ENCODE measurements at places on chromosomes 11 and 22.

DNA sequence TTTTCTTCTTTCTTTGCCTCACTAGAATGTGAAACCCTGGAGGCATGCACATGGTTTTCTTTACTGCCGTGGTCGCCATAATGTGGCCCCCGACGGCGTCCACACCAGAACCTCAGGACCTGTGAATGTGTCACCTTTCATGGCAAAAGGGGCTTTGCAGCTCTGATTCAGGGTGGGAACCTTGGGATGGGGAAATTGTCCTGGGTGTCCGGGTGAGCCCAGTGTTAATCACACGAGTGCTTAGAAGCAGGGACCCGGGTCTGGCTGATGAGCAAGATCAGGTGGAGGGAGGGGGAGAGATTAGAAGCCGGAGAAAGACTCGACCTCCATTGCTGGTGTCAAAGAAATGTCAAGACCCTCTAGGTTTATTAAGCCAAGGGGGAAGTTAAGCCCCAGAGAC lies 74.7 kb upstream of the SHISAL1 start:
- no peak for DNase-seq

- DNase-seq: no peak
Measured at GRCh38 chr11:24234822-24235508, 261.9 kb upstream of the LUZP2 start.

- no peak for DNase-seq
Measured at GRCh38 chr22:35158336-35158735, 92.4 kb downstream of the ISX start.

DNA sequence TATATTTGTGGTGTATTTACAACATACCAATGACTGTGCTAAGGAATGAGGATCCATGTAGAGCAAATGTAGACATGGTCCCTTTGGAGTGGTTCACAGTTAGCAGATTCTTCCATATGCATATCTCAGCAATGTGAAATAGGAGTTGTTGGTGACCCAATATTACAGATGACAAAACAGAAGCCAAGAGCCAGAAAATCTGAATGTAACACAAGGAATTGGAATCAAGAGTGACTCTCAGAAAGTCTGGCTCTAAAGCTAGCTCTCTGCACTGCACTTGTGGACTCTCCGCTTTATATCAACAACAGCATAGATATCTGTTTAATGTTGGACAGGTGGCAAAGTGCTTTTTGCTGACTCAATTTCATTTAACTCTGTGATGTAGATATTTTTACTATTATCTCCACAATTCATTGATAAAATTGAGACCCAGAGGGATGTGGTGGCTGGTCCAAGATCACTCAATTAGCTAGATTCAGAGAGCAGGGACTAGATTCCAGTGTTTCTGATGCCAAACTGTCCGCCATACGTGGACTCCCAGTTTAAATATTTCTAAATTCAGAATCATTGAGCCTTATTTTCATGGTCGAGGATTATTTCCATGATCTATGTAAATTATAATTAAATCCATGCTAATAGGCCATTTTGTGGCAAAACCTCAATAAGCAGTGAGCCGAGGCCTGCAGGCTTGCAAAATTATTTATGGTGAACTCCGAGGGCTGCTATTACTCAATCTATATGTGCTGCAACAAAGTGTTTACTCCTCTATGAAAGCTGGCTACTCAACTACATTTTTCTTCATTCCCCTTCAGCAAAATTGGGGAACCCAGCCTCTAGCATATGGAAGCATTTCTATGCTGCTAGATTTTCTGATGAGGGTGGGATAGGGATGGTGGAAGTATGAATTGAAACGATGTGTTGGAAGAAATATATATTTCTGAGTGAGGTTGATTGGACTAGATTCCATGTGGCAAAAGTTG lies 21.1 kb upstream of the TENM4 start:
- DNase-seq: no peak

DNA sequence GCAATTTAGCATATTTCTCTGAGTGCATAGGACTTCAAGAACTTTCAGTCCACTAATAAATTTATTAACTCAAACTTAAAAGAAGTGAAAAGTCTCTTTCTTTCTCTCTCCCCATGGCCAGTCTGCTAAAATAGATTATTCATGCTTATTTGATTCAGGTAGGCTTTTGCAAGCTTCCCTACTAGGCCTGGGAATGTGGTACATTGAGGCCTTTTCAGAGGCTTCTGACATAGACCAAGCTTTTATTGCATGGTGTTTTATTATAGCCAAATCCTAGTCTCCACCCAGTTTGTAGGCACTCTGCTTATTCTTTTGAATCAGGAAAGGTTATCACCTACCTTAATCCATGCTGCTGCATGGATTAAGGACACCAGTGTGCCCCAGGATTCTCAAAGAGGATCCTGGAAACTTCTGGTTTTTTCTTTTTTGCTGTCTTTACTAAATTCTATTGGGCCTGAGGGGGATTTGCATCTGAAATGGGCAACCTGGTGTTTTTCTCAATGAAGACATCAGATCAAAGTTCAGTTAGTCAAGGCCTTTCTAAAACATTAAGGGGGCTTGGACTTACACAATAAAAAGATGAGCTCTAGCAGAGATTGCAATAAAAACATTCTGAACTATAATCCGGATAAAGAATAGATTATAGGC lies 92.2 kb downstream of the ELP4 start:
- no peak for DNase-seq

DNA sequence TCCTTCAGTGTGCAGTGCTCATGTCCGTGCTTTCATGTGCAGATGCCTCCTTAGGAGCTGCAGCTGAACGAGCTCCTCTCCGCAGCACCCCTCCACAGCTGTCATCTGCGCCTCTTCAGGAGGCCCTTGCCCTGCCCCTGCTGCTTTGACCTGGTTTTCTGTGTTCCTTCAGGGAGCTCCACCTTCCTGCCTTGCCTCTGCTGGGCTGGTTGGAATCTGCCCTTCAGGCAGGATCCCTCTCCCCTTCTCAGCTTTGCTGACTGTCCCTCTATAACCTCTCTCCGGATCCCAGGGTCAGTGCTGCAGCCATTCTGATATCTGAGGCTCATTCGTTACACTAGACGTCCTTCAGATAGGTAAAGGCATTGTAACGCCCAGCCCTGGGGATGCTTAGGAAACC lies 67.9 kb downstream of the SCN3B start:
- no peak for DNase-seq

GRCh38 chr22:38107692-38108515 lies 2.6 kb downstream of the BAIAP2L2 start:
- no peak for DNase-seq

DNA sequence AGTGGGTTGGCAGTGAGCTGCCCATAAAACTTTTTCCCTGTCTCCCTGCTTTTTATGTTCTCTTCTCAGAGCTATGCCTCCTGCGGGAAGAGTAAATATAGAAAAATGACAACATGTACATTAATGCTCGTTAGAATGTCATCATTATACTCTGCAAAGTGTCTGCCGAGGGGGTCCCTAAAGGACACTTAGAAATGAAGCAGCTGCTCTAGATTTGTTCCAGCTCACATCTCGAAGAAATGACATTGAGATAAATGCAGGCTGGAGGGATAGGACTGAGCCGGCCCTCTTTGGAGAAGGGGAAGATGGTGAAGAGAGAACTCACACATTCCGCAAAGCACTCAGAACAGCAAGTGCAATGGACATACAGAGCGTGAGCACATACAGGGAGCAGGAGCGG lies 240.0 kb downstream of the NXPE2 start:
- no peak for DNase-seq

GRCh38 chr11:118411530-118411929 lies 10.1 kb downstream of the ATP5MG start:
- DNase-seq: no peak

DNA sequence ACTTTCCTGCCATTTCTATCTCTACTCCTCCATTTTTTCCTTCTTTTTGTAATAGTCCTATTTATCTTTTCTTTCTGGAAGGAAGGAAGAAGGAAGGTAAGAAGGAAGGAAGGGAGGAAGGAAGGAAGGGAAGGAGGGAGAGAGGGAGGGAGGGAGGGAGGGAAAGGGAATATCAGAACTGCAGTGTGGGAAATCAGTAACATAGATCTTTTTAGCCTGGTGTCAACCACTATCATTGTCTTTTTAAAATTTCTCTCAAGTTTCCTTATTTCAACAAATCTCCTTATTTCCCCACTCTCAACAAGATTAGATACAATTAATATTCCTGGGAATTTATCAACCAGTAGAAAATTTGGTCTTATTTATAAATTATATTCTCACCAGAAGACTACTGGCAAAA lies 33.7 kb downstream of the OR52E1 start:
- no peak for DNase-seq

DNA sequence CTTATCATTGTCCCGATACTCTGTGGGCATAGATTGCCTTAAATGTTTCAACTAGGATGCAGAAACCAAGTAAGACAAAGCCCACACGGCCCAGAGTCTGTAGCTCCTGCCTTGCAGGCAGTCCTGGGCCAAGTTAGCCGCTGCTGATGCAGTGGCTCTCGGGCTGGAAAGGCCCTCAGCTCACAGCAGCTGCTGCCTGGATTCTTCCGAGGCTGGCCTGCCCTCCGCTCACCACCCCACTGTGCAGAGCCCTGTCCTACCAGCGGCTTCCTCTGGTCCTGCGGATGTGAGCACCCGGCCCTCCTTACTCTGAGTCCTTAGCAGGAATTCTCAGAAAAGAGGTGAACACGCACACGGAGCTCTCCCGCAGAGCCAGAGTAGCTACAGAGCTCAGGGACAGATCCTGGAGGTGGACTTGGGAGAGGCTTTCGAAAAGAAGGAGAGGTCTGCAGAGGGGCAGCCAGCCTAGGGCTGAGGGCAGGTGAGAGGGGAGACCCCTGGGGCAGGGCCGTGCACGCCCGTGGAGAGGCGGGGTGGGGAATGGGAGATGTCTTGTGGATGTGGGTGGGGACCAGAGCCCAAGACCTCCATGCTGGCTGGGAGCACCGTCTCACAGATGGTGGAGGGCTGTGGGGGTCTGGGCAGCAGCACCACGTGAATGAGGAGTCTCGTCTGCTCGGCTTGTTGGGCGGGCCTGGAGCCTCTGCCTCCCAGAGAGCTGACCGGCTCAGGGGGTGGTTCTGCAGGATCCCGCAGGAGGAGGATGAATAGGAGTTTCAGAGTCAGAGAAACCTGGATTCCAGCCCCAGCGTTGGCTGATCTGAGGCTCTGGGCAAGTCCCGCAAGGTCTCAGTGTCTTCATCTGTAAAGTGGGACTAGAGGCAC lies 117.4 kb upstream of the B3GAT1 start:
- DNase-seq: no peak

DNA sequence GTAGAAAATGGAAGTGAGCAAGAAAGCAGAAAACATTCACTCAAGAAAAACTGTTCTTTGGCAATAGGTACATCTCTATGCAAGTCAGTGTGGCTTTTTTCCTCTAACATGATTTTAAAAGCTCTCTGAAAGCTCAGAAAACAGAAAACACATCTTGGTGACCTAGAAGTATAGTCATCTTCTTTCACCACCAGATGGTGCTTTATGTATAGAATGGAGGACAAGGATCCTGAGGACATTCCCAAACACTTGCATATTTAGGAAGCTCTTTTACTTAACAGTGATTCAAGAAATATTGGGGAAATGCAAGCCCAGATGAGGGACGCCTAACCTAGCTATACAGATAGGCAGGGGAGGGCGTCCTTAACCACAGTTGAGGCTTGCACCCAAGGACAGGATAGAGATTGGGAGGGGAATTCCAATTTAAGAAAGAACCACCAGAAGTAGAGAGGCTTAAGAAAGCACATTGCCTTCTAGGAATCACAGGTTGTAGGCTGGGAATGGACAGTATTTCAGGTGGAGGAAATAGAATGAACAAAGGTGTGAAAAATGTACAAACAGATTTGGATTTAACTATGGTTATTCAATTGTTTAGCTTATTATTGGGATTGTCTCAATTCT lies 13.8 kb upstream of the CCDC81 start:
- DNase-seq: no peak

DNA sequence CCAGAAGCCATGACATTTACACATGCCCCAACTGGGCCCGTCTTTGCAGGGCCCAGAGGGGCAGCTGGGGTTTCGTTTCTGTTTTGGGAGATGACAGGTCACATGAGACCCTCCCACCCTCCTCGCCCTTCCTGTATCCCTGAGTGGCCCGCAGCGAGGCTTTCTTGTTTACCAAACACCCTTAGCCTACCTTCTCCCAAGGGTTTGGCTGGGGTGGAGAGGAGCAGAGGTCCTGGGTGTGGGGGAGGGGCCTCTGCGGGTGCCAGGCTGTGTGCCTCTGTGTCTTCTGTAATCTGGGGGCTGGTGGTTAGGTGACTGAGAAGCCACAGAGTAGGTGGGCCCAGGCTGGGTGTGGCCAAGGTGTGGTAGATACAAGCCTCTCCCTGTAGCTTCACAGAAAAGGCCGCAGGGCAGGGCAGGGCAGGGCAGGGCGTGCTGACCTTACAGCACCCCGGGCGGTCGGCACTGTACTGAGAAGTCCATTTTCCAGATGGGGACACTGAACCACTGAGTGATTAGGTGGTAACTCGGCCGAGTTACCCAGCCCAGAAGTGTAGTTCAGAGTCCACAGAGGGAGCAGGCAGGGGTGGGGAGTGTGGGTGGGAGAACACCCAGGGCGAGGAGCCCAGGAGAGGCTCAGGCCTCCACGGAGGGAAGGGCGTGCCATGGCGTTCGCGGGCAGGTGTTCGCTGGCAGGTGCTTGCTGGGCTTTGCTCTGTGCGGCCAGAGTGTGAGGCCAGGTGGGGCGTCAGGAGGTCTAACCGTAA lies 8.7 kb downstream of the PRR5 start:
- no peak for DNase-seq

GRCh38 chr11:19955660-19956059 lies 204.6 kb downstream of the DBX1 start:
- DNase-seq: no peak

DNA sequence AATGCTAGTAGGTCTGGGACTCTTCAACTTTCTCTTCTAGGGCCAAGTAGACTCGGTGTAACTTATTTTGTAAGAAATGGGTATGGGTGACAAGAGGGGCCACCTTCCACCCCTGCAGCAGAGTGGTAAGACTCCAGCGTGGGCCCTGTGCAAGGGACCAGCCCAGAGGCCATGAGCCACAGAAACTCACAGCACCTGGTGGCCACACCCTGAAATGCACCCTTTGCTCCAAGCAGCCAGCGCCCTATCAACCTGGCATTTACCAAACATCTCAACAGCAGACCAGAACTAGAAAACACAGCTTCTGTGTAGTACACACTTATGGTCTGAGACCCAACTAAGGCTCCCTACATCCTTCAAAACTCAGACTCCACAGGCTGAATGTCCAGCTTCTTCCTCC lies 5.7 kb downstream of the CDCA5 start:
- DNase-seq: no peak

DNA sequence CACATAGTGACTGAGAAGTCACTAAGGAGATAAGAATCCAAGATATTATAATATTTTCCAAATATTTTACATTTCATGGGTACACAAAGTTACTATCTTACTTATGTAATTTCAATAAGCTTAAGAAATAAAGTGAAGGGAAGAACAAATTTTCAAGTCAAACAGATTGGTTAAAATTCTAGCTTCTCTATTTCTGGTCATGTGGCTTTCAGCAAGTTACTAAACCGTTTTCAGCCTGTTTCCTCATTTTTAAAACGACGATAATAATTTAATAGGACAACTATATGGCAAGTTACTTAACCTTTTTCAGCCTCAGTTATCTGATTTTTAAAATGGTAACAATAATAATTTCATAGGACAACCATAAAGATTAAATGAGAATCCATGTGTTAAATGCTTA lies 15.6 kb downstream of the DCUN1D5 start:
- DNase-seq: no peak

GRCh38 chr22:45203150-45203951 lies 37.3 kb downstream of the KIAA0930 start:
- DNase-seq: no peak

All from putamen (tissue), 1 donor.